ENCODE measurements at places on chromosomes 3 and 15. TPM values are rescaled to one million over a fixed set of nuclear protein-coding genes. Genes with fewer than 3 reads are reported as not detected.

DNA sequence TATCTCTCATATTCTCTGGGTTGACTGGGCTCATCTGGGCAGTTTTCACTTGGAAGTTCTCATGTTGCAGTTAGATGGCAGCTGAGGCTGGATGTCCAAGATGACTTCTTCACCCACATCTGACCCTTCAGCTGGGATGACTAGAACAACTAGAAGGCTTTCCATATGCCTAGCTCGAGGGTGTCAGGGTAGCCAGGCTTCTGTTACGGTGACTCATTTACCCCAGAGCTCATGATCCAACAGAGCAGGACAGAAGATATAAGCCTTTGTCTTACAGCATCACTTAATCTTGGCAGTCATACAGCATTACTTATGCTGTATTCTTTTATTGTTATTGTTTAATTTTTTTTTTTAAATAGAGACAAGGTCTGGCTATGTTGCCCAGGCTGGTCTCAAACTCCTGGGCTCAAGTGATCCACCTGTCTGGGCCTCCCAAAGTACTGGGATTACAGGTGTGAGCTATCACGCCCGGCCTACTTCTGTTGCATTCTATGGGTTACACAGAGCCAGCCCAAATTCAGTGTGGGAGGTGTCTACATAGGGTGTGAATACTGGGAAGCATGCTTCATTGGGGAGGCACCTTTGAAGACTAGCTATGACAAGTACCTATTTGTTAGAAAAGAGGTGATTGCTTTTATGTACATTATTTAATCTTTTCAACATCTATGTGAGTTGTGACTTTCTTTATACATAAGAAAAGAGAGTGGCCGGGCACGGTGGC lies 10.7 kb downstream of the HMCES start:
- no peaks in the 10 kb centered on the region for H3K27me3 ChIP-seq
- peaks cover 10% of the 10 kb centered on the region for H3K36me3 ChIP-seq
- H3K4me3 ChIP-seq: no peak overlapping the region
- no peaks in the 10 kb centered on the region for H3K4me1 ChIP-seq
- peak; percentile 24 for DNase-seq

GRCh38 chr3:37941608-37942508 lies 48.7 kb upstream of the VILL start:
- H3K4me1 ChIP-seq: peaks cover 35% of the 10 kb centered on the region
- no peaks in the 10 kb centered on the region for H3K36me3 ChIP-seq
- no peaks in the 10 kb centered on the region for H3K27me3 ChIP-seq
- no peak overlapping the region for H3K4me3 ChIP-seq
- DNase-seq: no peak
- H3K27ac ChIP-seq: no peak overlapping the region

- H3K36me3 ChIP-seq: no peaks in the 10 kb centered on the region
- H3K27ac ChIP-seq: no peak overlapping the region
- no peaks in the 10 kb centered on the region for H3K27me3 ChIP-seq
- no peak for DNase-seq
Measured at GRCh38 chr3:185172086-185173049, 19.5 kb upstream of the C3orf70 start.

DNA sequence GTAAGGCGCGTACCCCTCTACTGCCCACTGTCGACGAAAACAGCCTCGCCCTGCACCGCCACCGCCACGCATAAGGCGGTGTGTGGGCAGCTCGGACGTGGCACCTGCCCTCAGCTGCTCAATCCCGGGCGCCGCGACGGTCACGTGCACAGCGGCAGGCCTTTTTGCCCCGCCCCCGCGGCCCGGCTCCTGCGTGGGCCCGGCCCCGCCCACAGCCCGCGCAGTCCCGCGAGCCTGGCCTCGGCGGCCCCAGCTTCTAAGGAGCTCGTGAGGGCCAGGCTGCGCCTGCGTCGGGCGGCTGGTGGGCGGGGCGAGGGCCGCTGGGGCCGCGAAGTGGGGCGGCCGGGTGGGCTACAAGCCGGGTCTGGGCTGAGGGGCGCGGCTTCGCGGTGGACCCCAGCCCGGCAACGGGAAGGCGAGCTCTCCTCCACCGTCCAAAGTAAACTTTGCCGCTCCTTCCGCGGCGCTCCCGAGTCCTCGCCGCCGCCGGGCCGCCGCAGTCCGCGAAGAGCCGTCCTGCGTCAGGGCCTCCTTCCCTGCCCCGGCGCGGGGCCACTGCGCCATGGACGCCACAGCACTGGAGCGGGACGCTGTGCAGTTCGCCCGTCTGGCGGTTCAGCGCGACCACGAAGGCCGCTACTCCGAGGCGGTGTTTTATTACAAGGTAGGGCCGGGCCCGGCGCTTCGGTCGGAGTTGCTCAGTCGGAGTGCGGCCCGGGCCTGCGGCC lies at the start of gene CAPN7:
CAPN7 (plus strand) TSS at position 313 of the 728 bp plus-strand sequence; CDS start at position 563, 250 bp downstream.
- H3K4me3 ChIP-seq: peak within 1 kb of the TSS; percentile 90
- DNase-seq: peak; percentile 91
- 0 out of 2 replicates have a peak, but pooled peaks cover 3% of the 10 kb centered on the region for H3K4me1 ChIP-seq
- peaks cover 4% of the 10 kb centered on the region for H3K36me3 ChIP-seq
- peak within 1 kb of the TSS; percentile 70 for H3K27ac ChIP-seq

- H3K4me1 ChIP-seq: no peaks in the 10 kb centered on the region
- H3K4me3 ChIP-seq: no peak overlapping the region
- H3K36me3 ChIP-seq: no peaks in the 10 kb centered on the region
- no peaks in the 10 kb centered on the region for H3K27me3 ChIP-seq
- DNase-seq: no peak
Measured at GRCh38 chr15:74977599-74977998, 17.8 kb upstream of the SCAMP5 start.

- H3K36me3 ChIP-seq: no peaks in the 10 kb centered on the region
- no peaks in the 10 kb centered on the region for H3K4me1 ChIP-seq
- DNase-seq: no peak
Measured at GRCh38 chr3:187069857-187070516, 69.3 kb downstream of the RPL39L start.

DNA sequence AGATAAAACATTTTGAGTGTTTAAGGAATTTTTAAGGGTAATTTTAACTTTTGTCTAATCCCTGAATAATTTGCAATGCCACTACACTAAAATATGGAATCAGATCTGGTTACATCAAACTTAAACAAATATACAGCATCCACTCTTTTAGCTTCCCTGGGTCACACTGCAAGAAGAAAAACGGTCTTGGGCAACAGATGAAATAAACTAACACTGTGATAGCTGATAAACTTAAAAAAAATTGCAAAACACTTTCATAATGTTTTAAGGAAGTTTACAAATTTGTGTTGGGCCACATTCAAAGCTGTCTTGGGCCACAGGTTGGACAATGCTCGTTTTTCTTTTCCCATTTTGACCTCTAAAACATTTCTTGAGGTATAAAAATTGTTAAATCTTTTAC lies 34.3 kb downstream of the CCDC66 start:
- H3K27ac ChIP-seq: no peak overlapping the region
- no peaks in the 10 kb centered on the region for H3K27me3 ChIP-seq
- H3K4me3 ChIP-seq: no peak overlapping the region
- H3K4me1 ChIP-seq: no peaks in the 10 kb centered on the region
- peaks cover 22% of the 10 kb centered on the region for H3K36me3 ChIP-seq
- no peak for DNase-seq

GRCh38 chr3:138394686-138395085 lies 39.7 kb upstream of the ESYT3 start:
- H3K4me3 ChIP-seq: no peak overlapping the region
- peaks cover 12% of the 10 kb centered on the region for H3K4me1 ChIP-seq
- no peaks in the 10 kb centered on the region for H3K27me3 ChIP-seq
- H3K27ac ChIP-seq: no peak overlapping the region
- no peaks in the 10 kb centered on the region for H3K36me3 ChIP-seq
- DNase-seq: no peak

DNA sequence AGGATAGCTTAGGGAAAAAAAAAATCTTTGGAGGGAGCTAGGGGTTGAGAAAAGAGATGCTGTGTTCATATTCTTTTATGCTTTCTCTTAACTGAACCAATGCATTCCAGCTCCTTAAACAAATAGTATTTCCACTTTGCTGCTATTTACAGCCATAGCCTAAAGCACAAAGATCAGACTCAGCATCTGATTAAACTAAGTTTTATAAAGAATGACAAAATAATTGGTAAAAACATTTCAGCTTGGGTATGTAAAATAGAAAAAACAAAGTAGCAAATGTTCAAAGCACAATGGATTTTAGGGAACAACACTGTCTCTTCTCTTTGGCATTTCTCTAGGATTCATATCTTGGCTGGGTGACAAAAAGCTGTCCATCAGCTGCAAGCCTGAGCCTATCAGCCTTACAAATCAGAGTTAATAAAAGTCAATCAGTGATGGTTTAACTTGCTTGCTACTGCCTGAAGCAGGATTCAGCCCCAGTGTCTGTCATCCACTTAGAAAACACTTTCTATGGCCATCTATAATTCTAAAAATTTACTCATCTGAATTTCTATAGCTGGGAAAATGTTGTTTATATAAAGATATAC lies 232.1 kb upstream of the CDIN1 start:
- H3K27ac ChIP-seq: no peak overlapping the region
- no peaks in the 10 kb centered on the region for H3K4me1 ChIP-seq
- DNase-seq: no peak

DNA sequence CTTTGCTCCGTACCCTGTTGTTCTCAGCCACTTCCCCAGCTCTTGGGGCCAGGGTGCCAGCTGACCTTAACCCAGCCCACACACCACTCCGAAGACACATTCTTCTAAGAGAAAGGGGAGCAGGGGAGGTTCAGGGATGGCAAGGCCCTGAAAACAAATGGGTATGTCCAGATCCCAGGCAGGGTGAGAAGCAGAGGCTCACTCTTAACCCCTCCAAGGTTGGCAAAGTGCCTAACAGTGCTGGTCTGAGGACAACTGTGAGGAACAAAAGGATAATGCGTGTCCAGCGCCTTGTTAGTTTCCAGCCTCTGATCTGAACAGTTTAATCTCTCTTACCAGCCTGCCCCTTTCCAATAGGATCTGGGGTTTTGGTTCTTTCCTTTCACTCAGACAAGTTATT lies 1.5 kb downstream of the TMEM44 start:
- no peaks in the 10 kb centered on the region for H3K27me3 ChIP-seq
- no peak overlapping the region for H3K4me3 ChIP-seq
- H3K27ac ChIP-seq: no peak overlapping the region
- peaks cover 16% of the 10 kb centered on the region for H3K36me3 ChIP-seq
- no peaks in the 10 kb centered on the region for H3K4me1 ChIP-seq
- no peak for DNase-seq

GRCh38 chr3:44252332-44252959 lies 10.8 kb downstream of the TOPAZ1 start:
- DNase-seq: no peak
- no peak overlapping the region for H3K27ac ChIP-seq
- H3K4me1 ChIP-seq: no peaks in the 10 kb centered on the region
- no peak overlapping the region for H3K4me3 ChIP-seq

- no peak overlapping the region for H3K27ac ChIP-seq
- DNase-seq: no peak
- H3K4me1 ChIP-seq: no peaks in the 10 kb centered on the region
- H3K36me3 ChIP-seq: no peaks in the 10 kb centered on the region
- H3K4me3 ChIP-seq: no peak overlapping the region
- H3K27me3 ChIP-seq: no peaks in the 10 kb centered on the region
Measured at GRCh38 chr3:134797741-134798451, 2.8 kb downstream of the EPHB1 start.

GRCh38 chr15:51766341-51766740 lies 14.9 kb downstream of the TMOD2 start:
- no peak overlapping the region for H3K4me3 ChIP-seq
- H3K27ac ChIP-seq: no peak overlapping the region
- no peaks in the 10 kb centered on the region for H3K4me1 ChIP-seq
- no peaks in the 10 kb centered on the region for H3K27me3 ChIP-seq
- H3K36me3 ChIP-seq: no peaks in the 10 kb centered on the region
- no peak for DNase-seq

DNA sequence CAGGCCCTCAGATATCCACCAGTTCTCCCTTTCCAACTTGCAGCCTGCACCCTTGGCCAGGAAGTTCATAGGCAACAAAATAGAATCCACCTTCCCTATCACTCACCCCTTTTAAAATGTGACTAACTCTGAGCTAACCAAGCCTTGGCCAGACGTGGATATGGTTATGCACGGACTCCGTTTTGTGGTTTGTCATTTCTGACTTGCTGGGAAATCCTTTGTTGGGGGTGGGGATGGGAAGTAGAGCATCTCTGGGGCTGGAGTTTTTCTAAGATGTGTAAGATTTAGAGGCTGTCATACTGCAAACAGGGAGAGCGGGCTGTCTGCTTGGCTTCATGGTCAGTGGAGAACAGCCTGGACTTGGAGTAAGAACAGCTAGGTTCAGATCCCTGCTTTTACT lies 62.6 kb downstream of the SMAD3 start:
- H3K4me3 ChIP-seq: no peak overlapping the region
- no peak for DNase-seq
- H3K4me1 ChIP-seq: peaks cover 35% of the 10 kb centered on the region

GRCh38 chr3:98215051-98215450 lies 48.6 kb downstream of the OR5H15 start:
- H3K4me1 ChIP-seq: no peaks in the 10 kb centered on the region
- no peak for DNase-seq
- H3K27ac ChIP-seq: no peak overlapping the region
- H3K27me3 ChIP-seq: no peaks in the 10 kb centered on the region

GRCh38 chr15:58704155-58704865 lies 45.2 kb downstream of the ADAM10 start:
- H3K36me3 ChIP-seq: peaks cover 49% of the 10 kb centered on the region
- H3K27me3 ChIP-seq: no peaks in the 10 kb centered on the region
- H3K27ac ChIP-seq: no peak overlapping the region
- no peak overlapping the region for H3K4me3 ChIP-seq

- H3K4me1 ChIP-seq: peaks cover 5% of the 10 kb centered on the region
- no peaks in the 10 kb centered on the region for H3K27me3 ChIP-seq
- no peak for DNase-seq
Measured at GRCh38 chr15:61137105-61137792, 91.9 kb downstream of the RORA start.

GRCh38 chr3:16191591-16191990 lies 17.1 kb downstream of the GALNT15 start:
- no peak overlapping the region for H3K4me3 ChIP-seq
- H3K27ac ChIP-seq: no peak overlapping the region
- no peaks in the 10 kb centered on the region for H3K36me3 ChIP-seq

GRCh38 chr15:28021281-28022039 lies 77.7 kb downstream of the OCA2 start:
- peak; percentile 86 for DNase-seq
- H3K36me3 ChIP-seq: no peaks in the 10 kb centered on the region
- no peak overlapping the region for H3K27ac ChIP-seq

DNA sequence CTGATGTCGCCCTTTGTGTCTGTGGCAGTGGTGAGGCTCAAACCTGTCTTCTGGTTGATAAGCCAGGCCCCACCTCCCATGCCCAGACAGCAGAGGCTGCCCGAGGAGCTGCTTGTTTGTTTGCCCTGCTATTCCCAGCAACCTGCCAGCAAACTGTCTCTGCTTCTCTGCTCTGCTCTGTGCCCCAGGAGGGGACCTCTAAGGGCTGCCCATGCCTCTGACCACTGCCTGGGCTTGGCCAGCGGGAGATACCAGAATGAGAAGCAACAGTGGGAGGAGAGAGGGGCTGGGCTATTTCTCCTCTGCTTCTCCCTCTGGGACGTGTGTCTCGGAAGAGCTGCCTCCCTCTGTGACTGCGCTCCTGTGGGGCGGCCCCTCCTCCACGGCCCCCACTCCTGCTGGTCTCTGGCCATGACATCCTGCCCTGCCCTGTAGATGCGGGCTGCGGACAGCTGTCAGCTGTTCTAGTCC lies 213.1 kb downstream of the RPLP1 start:
- peak overlapping the region; percentile 16 for H3K4me3 ChIP-seq
- H3K36me3 ChIP-seq: no peaks in the 10 kb centered on the region
- H3K27me3 ChIP-seq: no peaks in the 10 kb centered on the region
- peaks cover 35% of the 10 kb centered on the region for H3K4me1 ChIP-seq

ZDHHC23 gene
- 2.2 TPM for total RNA-seq

SMCO1 gene
- total RNA-seq: not detected

GOLGA8G gene
- total RNA-seq: not detected

CCR5 gene
- not detected for total RNA-seq

ANKUB1 gene
- total RNA-seq: not detected

GYG1 gene
- total RNA-seq: 32.6 TPM

TGM5 gene
- total RNA-seq: not detected

SIDT1 gene
- 0.20 TPM for total RNA-seq

DUOXA2 gene
- not detected for total RNA-seq

TLR9 gene
- total RNA-seq: not detected

EOGT gene
- total RNA-seq: 11.7 TPM
